ENCODE measurements at places on chromosomes 12 and 14. TPM values are rescaled to one million over a fixed set of nuclear protein-coding genes. Genes with fewer than 3 reads are reported as not detected.

- no peak overlapping the region for H3K4me3 ChIP-seq
- peak; percentile 98 for DNase-seq
- no peak overlapping the region for H3K27ac ChIP-seq
- H3K4me1 ChIP-seq: no peaks in the 10 kb centered on the region
- no peaks in the 10 kb centered on the region for H3K36me3 ChIP-seq
Observed at GRCh38 chr12:57213058-57213715, 3.4 kb upstream of the NXPH4 start.

DNA sequence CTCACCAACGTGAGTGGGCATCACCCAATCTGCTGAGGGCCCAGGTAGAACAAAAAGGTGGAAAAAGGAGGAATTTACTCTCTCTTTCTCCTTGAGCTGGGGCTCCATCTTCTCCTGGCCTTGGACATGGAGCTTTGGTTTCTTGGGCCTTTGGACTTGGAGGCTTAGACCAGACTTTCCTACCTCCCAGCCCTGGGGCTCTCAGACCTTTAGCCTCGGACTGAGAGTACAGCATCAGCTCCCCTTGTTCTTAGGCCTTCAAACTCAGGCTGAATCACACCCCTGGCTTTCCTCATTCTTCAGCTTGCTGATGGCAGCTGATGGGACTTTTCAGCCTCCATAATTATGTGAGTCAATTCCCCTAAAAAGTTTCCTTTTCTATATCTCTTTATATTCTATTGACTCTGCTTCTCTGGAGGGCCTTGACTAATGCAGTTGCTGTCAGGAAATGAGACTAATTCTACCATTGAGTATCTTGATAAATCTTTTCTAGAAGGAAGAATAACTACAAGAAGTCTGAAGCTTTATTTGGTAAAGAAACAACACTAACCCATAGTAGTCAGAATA lies 15.9 kb upstream of the CLEC4E start:
- no peak overlapping the region for H3K27ac ChIP-seq
- no peak for DNase-seq
- H3K4me3 ChIP-seq: no peak overlapping the region

DNA sequence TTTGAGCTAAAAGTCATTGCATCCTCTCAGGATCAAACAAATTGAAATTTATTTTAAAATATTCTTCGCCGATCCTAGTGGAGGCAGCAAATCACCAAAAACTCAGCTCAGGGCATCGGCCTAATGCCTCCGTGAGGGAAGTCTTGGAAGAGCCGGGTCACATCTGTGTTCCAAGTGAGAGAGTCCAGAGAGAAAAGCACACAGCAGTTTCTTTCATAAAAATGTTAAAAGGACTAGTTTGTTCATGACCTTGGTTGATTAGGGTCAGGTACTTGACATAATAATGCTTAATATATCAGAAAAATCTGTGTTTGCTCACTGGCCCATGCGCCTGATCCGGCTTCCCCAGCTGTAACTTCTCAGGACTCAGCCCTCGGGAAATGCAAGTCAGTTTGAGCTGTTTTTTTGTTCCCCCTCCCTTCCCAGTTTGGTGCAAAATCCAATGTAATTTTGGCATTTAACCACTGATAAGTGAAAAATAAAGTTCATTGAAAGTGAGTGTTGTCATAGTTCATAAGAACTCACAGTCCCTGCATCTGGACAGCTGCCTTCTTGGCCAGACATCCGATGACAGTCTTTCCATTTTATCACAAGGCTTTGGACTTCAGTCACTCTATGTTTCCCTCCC lies 161.7 kb downstream of the CAND1 start:
- no peak for DNase-seq
- H3K4me3 ChIP-seq: no peak overlapping the region
- H3K36me3 ChIP-seq: no peaks in the 10 kb centered on the region
- H3K4me1 ChIP-seq: no peaks in the 10 kb centered on the region
- no peaks in the 10 kb centered on the region for H3K27me3 ChIP-seq

DNA sequence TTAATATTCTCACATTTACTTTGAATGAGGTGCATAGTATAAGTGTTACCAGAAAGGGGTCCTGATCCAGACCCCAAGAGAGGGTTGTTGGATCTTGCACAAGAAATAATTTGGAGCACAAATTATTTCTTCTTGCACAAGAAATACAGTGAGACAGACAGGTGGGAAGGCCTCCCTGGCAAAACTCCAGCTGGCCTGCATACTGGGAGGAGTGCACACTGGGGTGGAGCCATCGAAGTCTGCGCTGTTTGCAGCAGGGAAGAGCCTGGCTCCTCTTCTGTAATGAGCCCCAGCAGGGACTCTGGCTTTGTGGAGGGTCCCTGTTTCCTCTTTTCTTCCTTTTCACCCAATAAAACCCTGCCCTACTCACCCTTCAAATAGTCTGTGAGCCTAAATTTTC lies 141.6 kb downstream of the GLT1D1 start:
- no peaks in the 10 kb centered on the region for H3K27me3 ChIP-seq
- no peaks in the 10 kb centered on the region for H3K36me3 ChIP-seq
- H3K27ac ChIP-seq: no peak overlapping the region
- H3K4me1 ChIP-seq: no peaks in the 10 kb centered on the region
- no peak for DNase-seq
- no peak overlapping the region for H3K4me3 ChIP-seq

GRCh38 chr12:89877671-89878070 lies 169.0 kb upstream of the ATP2B1 start:
- H3K4me3 ChIP-seq: no peak overlapping the region
- DNase-seq: no peak
- no peak overlapping the region for H3K27ac ChIP-seq

DNA sequence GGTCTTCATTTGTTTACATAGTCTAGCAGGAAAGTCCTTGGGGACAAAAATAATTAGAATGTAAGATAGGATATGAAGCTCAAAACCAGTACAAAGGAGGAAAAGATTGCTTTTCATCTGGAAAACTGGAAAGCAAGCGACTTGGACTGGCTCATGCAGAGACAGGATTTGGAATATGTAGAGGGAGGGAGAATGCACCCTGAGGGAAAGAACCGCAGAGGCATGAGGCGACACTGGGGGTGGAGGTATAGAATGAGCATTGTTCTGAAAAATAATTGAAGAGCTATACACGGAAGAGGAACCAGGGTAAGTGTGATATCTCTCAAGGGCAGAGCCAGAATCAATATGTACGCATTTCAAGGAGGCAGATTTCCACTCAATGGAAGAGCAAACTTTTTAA lies 85.5 kb downstream of the PLEKHG3 start:
- H3K27me3 ChIP-seq: no peaks in the 10 kb centered on the region
- DNase-seq: no peak
- H3K36me3 ChIP-seq: no peaks in the 10 kb centered on the region
- H3K4me3 ChIP-seq: no peak overlapping the region
- no peaks in the 10 kb centered on the region for H3K4me1 ChIP-seq

GRCh38 chr14:95518045-95518751 lies 1.7 kb upstream of the SYNE3 start:
- H3K4me1 ChIP-seq: peaks cover 19% of the 10 kb centered on the region
- H3K4me3 ChIP-seq: no peak overlapping the region
- no peak overlapping the region for H3K27ac ChIP-seq
- H3K36me3 ChIP-seq: no peaks in the 10 kb centered on the region

- no peak overlapping the region for H3K4me3 ChIP-seq
- H3K27ac ChIP-seq: no peak overlapping the region
- peak; percentile 56 for DNase-seq
- no peaks in the 10 kb centered on the region for H3K4me1 ChIP-seq
Observed at GRCh38 chr12:123127182-123127495, 23.8 kb downstream of the PITPNM2 start.

GRCh38 chr12:21459474-21459873 lies 22.0 kb downstream of the PYROXD1 start:
- no peaks in the 10 kb centered on the region for H3K27me3 ChIP-seq
- no peaks in the 10 kb centered on the region for H3K36me3 ChIP-seq
- no peak overlapping the region for H3K27ac ChIP-seq
- DNase-seq: no peak

DNA sequence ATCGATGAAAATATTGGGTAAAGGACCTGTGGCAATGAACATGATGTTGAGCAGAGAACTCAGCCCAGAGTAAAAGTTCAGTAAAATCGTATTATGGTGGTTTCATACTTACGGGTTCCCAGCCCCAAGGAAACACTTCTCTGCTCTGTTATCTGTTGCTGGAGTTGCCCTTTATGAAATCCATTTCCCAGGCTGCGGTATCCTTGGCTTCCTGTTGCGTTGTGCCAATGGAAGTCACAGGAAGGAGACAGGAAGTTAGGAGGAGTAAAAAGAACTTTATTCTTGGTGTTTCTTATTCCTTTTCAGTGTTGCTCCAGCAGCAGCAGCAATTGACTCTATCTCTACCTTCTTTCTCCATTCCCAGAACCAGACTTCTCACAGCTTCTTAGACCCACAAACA lies 965.2 kb downstream of the VRK1 start:
- no peak overlapping the region for H3K27ac ChIP-seq
- H3K27me3 ChIP-seq: peaks cover 4% of the 10 kb centered on the region
- DNase-seq: no peak
- H3K36me3 ChIP-seq: no peaks in the 10 kb centered on the region
- H3K4me3 ChIP-seq: no peak overlapping the region

DNA sequence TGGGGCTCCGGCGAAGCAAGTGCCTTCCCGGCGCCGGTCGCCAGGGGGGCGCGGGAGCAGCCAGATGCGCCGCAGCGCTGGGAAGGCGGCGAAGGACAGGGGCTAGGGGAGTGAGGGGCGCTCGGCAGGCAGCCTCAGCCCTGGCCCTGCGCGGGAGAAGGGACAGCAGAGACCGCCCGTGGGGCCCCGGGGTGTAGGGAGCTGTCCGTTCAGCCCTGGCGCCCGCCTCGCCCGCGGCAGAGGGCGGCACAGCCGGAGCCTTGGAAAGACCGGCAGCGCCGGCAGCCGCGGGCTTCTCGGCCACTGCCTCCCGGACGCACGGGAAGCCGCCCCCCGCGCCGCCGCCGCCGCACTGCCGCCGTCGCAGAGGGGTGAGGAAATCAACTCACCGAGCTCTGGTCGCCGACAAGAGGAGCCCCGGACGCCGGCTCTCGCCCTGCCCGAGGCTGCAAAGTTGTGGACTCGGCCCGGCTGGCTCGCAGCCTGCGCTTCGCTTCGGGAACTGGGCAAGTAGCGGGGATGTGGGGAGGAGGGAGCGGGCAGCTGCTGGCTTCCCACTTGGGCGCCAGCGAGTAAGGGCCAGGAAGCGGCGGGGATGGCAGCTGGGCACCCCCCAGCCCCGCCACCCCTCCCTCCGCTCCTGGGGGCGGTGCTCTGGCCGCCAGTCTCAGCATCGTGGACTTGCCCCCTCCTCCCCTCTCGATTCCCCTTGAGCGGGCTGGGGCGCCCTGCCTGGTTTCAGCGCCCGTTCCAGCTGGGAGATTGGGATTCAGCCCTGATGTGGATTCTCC lies at the start of gene ZDHHC22:
Gene ZDHHC22, minus strand, starts transcription at position 578 of the 791 bp plus-strand sequence. CDS start 2,053 bp downstream, outside the sequence.
- H3K4me1 ChIP-seq: peaks cover 8% of the 10 kb centered on the region
- peaks cover 74% of the 10 kb centered on the region for H3K27me3 ChIP-seq
- peak; percentile 93 for DNase-seq
- H3K4me3 ChIP-seq: peak within 1 kb of the TSS; percentile 78
- no peaks in the 10 kb centered on the region for H3K36me3 ChIP-seq
- H3K27ac ChIP-seq: no peak within 1 kb of the TSS

- H3K27me3 ChIP-seq: no peaks in the 10 kb centered on the region
- no peak for DNase-seq
- no peak overlapping the region for H3K27ac ChIP-seq
- no peaks in the 10 kb centered on the region for H3K36me3 ChIP-seq
- H3K4me1 ChIP-seq: no peaks in the 10 kb centered on the region
Observed at GRCh38 chr14:106622200-106622745, 1095.9 kb downstream of the TMEM121 start.

DNA sequence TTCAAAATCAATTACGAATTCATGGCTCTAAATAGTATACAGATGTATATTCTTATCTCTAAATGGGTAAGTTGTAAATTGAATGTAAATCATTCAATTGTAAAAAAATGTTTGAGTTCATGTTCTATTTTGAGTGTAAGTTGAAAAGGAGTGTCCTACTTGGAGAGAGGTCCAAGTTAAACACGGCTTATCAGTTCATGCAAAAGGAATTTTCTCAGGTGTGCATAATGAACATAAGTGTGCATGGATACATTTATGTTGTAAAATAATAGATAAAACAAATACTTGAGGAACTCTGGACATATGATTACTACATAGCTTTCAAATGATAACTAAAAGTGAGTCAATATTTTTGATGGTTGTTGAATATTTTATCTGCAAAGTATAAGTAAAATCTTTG lies 79.5 kb downstream of the PPFIA2 start:
- H3K4me1 ChIP-seq: no peaks in the 10 kb centered on the region
- no peak overlapping the region for H3K4me3 ChIP-seq
- no peaks in the 10 kb centered on the region for H3K36me3 ChIP-seq
- H3K27ac ChIP-seq: no peak overlapping the region
- DNase-seq: no peak
- no peaks in the 10 kb centered on the region for H3K27me3 ChIP-seq

GRCh38 chr12:116498471-116498870 lies 60.7 kb upstream of the MAP1LC3B2 start:
- H3K4me3 ChIP-seq: no peak overlapping the region
- H3K27ac ChIP-seq: no peak overlapping the region
- no peaks in the 10 kb centered on the region for H3K4me1 ChIP-seq
- H3K27me3 ChIP-seq: no peaks in the 10 kb centered on the region

- no peak overlapping the region for H3K27ac ChIP-seq
- DNase-seq: no peak
- H3K27me3 ChIP-seq: no peaks in the 10 kb centered on the region
- H3K4me3 ChIP-seq: no peak overlapping the region
Observed at GRCh38 chr14:75156901-75157300, 19.5 kb downstream of the TMED10 start.

DNA sequence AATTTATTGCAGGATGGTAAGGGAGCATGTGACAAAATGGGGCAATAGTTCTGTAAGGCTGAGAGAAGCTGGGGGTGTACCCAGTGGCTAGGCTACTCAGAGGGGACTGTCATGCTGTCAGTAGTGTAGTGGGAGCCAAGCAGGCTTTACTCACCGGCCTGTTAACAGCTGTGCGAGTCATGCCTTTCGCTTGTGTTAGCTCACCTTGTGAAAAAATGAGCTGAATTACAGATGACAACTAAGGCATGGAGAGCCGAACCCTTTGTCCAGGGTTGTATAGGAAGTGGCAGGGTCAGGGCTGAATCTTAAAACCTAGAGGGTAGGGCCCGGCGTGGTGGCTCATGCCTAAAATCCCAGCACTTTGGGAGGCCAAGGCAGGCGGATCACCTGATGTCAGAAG lies 37.9 kb downstream of the SH2B3 start:
- no peaks in the 10 kb centered on the region for H3K27me3 ChIP-seq
- H3K36me3 ChIP-seq: peaks cover 29% of the 10 kb centered on the region
- H3K4me3 ChIP-seq: no peak overlapping the region
- no peak overlapping the region for H3K27ac ChIP-seq
- DNase-seq: peak; percentile 45

DNA sequence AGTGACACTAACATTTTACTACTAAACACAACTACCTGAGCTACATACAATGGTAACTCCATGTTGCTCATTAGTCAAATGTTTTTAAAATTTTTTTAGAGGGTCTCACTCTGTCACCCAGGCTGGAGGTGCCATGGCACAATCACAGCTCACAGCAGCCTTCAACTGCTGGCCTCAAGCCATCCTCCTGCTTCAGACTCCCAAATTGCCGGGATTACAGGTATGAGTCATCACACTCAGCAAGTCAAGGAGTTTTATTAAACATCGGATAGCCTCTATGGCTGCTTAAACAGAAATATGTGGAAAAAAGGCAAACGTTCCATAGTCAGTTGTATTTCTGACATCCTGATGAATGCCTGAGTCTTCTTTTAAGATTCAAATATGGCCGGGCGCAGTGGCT lies 11.1 kb upstream of the NPFF start:
- no peak overlapping the region for H3K4me3 ChIP-seq
- H3K36me3 ChIP-seq: peaks cover 77% of the 10 kb centered on the region
- no peaks in the 10 kb centered on the region for H3K27me3 ChIP-seq
- no peaks in the 10 kb centered on the region for H3K4me1 ChIP-seq

Gene TMTC1
- total RNA-seq: 71.0 TPM

Gene ATP2A2
- total RNA-seq: 235 TPM

Gene DBX2
- not detected for total RNA-seq

Gene RASSF8
- total RNA-seq: 159 TPM

Gene GLIPR1L1
- not detected for total RNA-seq
